ENCODE measurements at places on chromosomes 2 and 18.

DNA sequence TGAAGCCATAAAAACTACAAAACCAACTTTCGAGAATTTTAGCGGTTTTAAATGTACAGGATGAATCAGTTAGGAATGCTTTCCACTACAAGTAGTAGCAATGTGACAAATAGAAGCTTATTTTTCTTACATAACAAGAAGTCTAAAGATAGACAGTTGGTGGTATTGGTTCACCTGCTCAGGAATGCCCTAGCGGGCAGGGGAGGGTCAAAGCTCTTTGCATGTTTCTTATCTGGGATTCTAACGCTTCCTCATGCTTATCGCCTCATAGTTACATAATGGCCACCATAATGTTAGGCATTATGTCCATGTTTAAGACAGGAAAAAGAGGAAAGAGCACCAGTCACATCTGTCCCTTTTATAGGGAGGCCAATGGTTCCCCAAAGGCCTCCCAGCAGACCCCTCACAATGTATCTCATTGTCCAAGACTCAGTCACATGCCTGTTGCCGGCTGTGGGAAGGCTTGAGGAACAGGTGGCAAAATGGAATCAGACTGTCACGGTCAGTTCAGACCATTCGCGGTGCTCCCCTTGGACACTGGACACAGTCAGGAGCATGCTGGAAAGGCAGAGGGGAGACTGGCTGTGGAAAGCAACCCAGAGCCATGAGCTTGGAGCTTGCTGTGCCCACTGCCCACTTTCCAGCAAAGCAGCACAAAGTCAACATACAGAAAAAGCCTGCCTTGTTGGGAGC lies 69.4 kb upstream of the ODC1 start:
- no peak for DNase-seq

DNA sequence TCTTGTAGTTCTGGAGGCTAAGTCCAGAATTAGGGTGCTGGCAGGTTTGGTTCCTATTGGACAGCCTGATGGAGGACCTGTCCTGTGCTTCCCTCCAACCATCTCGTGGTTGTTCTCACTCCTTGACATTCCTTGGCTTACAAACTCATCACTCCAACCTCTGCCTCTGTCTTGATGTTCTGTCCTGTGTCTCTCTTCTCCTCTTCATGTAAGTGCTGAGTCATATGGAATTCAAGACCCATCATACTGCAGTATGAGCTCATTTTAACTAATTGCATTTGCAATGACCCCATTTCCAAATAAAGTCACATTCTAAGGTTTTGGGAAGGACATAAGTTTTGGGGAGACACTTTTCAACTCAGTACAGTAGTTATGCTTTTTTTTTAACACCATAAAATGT lies 374.7 kb downstream of the TRIB2 start:
- DNase-seq = peak; percentile 5

DNA sequence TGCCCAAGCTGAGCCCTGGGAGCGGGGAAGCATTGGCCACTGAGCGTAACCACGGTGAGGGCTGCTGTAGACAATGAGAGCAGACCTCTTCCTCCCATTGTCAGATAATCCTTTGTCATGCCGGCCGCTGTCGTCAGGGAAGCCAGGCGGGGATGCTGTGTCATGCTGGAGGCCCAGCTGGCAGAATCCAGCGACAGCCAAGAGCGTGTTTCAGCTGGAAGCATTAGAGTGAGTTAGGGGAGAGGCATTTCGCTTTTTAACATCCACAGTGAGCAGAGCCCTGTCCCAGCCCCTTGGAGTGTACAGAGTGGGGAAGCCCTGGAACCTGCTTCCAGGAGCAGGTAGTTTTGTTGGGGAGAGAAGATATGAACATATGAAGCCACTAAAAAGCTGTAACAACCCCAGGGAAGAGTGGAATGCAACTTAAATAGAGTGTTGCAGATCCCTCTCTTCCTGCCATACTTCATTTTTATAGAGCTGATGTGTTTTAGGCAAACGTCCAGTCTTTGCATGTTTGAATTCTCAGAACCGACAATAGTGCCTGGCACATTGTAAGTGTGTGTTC lies 7.0 kb downstream of the CTIF start:
- DNase-seq = peak; percentile 48

DNA sequence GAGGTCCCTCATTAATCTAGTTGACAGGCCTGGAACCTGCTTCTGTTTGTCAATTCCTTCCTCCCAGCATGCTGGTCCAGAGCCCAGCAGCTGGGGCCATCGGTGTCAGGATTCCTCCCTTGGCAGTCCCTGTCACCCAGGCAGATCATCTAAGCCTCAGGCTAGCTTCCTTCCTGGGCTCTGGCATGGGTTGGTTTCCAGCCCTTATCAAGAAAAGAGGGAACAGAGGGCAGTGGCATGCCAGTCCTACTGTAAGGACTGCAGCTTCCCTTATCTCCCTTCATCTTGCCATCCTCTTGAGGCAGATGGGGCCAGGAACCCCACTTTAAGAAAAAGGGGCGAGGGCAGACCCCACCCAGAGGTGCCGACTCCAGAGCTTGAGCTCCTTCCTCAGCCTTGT lies 10.9 kb upstream of the KCNK3 start:
- DNase-seq = no peak

DNA sequence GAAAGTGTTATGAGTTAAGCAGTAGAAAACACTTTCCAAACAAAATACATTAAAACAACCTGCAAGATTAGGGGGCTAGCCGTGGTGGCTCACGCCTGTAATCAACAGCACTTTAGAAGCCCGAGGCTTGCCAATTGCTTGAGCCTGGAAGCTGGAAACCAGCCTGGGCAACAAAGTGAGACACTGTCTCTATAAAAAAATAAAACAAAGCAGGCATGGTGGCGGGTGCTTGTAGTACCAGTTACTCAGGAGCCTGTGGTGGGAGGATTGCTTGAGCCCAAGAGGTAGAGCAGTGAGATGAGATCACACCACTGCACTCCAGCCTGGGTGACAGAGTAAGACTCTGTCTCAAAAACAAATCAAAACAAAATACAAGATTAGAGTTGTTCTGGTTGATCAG lies 208.3 kb downstream of the ERBB4 start:
- no peak for DNase-seq

GRCh38 chr2:225512876-225513540 lies 113.5 kb downstream of the NYAP2 start:
- DNase-seq = peak; percentile 84

DNA sequence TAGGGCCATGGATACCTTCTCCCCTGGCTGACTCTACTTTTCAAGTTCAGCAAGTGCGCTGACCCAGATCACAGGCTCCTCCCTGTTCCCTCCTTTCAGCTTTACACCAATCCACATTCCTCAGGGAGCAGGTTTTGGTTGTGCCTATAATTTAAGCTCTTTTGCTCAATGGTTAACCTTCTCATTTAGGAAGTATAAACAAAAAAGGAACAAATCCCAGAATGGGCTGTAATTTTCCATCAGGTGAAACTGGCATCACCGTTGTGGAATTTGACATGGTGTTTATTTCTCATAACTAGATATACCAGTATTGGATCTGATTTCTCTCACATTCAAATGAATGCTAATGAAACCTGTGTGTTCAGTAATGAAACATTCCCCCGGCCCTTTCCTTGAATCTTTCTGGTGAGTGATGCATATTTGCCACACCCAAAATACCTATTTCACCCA lies 13.6 kb downstream of the STRN start:
- DNase-seq = no peak

GRCh38 chr2:40363631-40364030 lies 88.3 kb downstream of the SLC8A1 start:
- DNase-seq = peak; percentile 34

GRCh38 chr2:167388497-167388896 lies 500.2 kb downstream of the XIRP2 start:
- no peak for DNase-seq

DNA sequence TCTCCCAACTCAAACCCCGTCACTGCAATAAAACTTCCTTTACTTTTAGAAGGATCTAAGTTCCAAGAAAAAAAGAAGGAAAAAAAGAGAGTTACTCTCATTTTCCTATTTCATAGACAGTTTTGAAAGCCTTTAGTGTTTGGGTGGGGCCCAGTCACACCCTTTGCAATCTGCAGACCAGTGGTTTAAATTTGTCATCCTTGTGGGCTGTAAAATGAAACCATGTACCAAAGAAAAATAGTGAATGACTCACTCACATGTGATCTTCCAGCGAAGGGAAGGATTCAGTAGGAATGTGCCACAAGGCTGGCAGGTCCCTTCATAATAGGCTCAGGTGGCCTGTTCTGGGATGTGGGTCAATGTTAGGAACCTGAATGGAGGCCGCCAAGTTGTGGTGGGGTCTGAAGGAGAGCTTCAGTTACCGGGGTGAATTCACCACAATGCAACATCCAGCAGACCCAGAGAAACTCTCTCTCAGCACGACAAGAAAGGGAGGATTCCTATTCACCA lies 28.3 kb downstream of the ANXA4 start:
- DNase-seq = peak; percentile 87

GRCh38 chr18:40532046-40532445 lies 1423.0 kb upstream of the PIK3C3 start:
- peak; percentile 30 for DNase-seq

GRCh38 chr2:129468879-129469278 lies 510.6 kb upstream of the RAB6C start:
- no peak for DNase-seq

- no peak for DNase-seq
These were observed 66.5 kb downstream of the PARD3B start for GRCh38 chr2:204611764-204612163.

- DNase-seq = peak; percentile 90
These were observed 45.3 kb upstream of the IGFBP5 start for GRCh38 chr2:216740557-216741222.

DNA sequence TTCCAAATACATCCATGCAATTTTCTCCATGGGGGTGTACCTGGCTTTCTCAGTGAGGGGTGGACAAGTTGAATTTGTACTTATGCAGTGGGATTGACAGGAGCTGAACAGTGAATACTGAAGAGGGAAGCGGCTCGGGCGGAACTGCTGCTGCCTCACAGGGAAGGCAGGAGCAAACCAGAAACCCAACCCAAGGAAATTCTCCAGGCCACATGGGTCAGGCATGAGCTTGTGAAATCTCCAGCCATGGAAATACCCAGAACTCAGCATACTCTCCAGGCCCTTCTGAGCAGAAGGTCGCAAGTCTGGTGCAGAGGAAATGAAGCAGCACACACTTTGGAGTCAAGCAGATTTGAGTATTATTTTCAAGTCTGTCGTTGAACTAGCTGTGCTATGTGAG lies 26.5 kb upstream of the INO80C start:
- peak; percentile 96 for DNase-seq

- peak; percentile 72 for DNase-seq
These were observed 39.3 kb downstream of the AP1S3 start for GRCh38 chr2:223797811-223798721.

DNA sequence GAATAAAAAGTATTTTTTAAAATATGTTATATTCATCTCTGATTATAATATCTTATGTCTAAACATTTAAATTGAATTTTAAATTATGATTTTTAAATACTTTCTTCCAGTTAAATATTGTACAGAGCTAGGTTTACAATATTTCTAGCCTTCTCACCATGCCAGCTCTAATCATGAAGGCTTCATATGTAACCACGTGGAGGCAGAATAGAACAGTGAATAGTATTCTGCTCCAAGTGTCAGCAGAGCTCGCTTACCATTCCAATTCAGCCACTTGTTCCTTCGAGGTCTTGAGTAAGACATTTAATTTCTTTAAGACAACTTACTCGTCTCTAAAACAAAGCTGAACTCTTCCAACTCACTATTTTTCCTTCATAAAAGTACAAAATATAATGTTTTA lies 871.8 kb downstream of the SUCLG1 start:
- no peak for DNase-seq

DNA sequence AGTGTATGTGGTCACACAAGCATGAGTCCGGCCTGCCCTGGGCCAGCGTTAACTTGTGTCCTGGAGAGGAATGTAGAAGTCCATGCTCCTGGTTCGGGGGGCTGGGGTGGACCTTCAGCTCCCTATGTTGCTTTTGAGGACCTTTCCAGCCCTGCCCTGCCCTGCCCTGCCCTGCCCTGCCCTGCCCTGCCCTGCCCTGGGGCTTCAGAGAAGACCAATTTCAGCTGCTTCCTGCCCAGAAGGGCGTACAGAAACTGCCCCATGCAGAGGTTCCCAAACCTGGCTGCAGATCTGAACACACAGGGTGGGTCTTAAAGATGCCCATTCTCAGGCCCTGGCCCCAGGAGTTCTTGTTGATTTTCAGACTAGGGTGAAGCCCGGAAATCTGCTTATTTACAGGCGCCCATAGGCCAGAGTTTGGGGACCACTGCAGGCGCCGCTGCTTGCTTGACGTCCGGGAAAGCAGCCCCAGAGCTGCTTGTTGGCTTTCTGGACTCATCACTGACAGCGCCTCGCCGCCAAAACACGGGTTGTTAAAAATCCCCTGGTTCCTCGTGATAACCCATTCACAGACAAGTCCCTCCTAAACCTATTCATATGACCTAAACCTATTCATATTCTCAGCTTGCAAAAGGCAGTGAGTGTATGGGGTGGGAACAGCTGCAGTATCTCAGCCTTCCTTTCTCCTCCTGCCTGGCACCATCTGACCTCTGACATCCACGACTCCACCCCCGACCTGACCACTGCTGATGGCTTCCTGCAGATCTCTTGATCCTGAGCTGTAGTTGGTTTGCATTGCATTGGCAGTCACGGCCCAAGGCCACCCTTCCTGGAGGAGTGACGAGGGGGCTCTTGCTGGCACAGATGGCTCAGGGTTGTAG lies 198.3 kb downstream of the GLI2 start:
- DNase-seq = no peak

DNA sequence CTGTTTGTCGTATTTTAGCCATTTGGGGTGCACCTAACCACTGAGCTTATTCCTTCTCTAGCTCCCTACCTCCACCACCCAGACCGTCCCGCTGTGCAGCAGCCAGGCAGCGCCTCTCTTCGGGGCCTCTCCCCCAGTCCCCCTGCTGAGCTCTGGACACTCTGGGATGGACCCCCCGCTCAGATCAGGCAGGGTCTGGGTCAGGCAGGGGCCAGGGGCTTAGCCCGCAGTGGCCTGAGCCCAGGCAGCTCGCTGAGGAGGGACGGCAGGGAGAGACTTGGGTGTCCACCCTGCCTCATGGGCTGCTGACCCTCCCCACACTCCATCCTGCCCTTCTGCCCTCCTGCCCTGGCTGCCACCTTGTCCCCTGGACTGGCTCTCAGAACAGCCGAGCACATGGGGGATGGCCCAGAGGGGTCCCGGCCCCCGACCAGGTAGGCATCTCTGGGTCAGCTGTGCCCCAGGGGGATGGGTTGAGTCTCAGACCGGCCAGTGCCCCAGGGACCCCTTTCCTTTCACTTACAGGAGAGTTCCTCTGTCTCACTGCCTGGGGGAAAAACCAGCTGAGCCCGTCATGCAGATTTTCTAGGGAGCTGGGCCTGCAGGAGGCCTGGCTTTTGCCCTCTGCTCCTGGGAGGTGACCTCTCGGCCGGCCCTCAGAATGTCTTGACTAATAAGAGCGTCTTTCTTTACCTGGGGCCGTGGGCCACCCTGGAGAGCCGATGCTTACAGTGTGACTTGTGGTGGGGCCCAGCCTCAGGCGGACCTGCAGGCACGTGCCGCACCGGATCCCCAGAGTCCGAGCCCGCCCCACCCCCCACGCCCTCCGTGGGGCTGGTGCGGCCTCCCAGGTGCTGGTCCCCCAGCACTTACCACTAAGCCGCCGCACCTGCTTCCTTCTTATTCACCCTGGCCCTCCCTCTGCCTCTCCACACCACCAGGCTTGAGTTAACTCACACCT lies 22.8 kb upstream of the PXDN start:
- DNase-seq = no peak

GRCh38 chr18:27967913-27968824 lies 208.8 kb downstream of the CDH2 start:
- DNase-seq = peak; percentile 31

- DNase-seq = no peak
These were observed 240.5 kb downstream of the AGPS start for GRCh38 chr2:177633111-177633510.

- peak; percentile 48 for DNase-seq
These were observed 82.0 kb downstream of the SMAD7 start for GRCh38 chr18:48868468-48869466.
